ENCODE measurements at places on chromosomes 1 and 21.

- peak; percentile 58 for DNase-seq
Observed at GRCh38 chr1:109277434-109278204, 5.3 kb downstream of the PSRC1 start.

- DNase-seq, result peak; percentile 48
Observed at GRCh38 chr1:209607102-209607794, 23.7 kb downstream of the CAMK1G start.

GRCh38 chr1:106995970-106996369 is 60.5 kb upstream of the PRMT6 start:
- DNase-seq, result peak; percentile 27

DNA sequence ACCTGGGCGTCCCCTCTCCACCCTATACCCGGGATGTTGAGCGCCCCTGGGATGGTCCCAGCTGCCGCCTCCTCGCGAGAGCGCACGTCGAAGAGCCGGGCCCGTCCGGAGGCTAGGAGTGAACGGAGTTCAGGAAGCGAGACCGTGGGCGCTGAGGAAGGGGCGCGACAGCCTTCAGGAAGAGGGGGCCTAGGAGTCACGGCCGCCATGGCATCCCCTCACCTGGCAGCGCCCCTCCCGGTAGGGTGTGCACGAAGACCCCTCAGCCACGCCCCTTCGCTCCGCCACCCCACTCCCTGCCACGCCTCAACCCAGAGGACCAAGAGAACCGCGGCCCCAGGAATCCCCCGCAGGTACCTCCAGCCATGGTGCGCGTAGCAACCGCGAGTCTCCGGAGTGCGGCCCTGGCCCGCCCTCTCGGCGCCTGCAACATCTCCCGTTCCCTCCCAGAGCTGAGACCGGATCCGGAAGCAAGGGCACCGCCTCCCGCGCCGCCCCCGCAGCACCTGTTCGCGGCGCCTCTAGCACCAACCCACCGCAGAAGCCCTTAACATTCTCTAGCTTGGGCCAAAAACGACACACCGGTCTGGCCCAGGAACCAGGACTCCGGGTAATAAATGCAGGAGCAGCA is at the start of gene TSTD1:
Gene TSTD1 (minus strand): TSS at position 442 of the 631 bp plus-strand sequence. CDS start 75 bp downstream, at position 367.
- peak; percentile 86 for DNase-seq

DNA sequence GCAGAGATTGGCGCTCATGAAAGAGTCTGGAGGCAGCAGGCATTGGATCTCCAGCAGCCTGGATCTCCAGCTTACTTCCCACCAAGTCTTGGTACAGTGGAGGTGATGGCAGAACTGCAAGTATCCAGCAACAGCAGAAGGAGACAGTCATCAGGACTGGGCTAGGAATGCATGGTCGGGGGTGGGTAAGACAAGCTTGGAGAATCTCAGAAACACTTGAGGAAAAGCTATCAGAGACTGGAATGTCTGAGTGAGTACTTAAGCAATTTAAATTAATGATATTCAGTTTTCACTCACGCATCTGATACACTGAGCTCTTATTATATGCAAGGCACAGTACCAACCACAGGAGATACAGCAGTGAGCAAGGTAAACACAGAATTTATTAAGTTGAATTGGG is 9.8 kb downstream of the TMEM35B start:
- DNase-seq, result no peak
